ENCODE measurements at places on chromosomes 16 and 17. TPM values are rescaled to one million over a fixed set of nuclear protein-coding genes. Genes with fewer than 3 reads are reported as not detected.

DNA sequence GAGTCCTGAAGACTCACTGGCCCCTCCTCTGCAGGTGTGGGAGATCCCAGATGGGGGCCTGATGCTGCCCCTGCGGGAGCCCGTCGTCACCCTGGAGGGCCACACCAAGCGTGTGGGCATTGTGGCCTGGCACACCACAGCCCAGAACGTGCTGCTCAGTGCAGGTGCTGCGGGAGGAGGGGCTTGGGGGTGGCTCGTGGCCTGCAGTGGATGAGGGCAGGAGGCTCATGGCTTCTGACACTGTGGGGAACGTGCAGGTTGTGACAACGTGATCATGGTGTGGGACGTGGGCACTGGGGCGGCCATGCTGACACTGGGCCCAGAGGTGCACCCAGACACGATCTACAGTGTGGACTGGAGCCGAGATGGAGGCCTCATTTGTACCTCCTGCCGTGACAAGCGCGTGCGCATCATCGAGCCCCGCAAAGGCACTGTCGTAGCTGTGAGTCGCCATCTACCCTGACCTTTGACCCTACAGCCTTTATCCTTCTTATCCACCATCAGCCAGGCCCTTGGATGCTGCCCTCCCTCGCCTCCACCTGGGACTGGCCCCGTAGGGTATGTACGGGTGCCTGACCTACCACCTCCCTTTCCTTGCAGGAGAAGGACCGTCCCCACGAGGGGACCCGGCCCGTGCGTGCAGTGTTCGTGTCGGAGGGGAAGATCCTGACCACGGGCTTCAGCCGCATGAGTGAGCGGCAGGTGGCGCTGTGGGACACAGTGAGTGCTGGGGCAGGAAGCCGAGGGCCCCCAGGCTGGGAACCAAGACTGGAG lies 3.6 kb downstream of the CORO1A start:
- peak overlapping the region; percentile 52 for H3K27ac ChIP-seq
- no peaks in the 10 kb centered on the region for H3K36me3 ChIP-seq
- peaks cover 12% of the 10 kb centered on the region for H3K27me3 ChIP-seq
- DNase-seq, result peak; percentile 49
- H3K4me3 ChIP-seq, result no peak overlapping the region
- no peaks in the 10 kb centered on the region for H3K4me1 ChIP-seq

DNA sequence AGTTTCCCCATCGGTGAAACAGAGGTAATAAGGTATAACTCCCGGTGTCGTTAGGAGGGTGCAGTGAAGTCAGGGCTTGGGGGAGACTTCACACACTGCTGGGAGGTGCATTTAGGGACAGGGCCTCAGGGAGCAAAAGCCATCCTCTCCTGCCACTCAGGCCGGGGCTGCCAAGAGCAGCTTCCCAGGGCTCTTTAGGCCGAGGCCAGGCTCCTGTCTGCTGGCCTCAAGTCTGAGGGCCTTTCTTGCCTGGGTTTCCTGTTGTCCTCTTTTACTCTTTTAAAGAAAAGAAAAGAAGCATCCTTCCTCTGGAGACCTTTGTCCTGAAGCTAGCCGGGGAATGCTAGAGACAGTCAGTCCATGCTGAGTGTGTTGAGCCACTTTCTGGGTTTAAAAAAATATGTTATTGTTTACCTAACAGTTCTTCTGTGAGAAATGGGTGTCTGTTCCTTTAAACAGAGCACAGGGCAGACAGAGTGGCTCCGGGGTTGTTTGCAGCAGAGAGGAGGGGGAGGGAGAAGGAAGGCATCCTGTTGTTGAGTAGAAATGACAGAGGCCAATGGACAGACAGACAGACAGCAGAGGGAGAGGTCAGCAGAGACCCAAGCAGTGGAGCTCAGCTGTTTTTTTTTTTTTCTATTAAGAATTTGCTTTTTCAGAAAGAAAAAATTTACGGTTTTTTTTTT lies 79.1 kb downstream of the C17orf67 start:
- peaks cover 5% of the 10 kb centered on the region for H3K27me3 ChIP-seq
- H3K4me3 ChIP-seq, result no peak overlapping the region
- H3K36me3 ChIP-seq, result no peaks in the 10 kb centered on the region
- peaks cover 3% of the 10 kb centered on the region for H3K4me1 ChIP-seq

DNA sequence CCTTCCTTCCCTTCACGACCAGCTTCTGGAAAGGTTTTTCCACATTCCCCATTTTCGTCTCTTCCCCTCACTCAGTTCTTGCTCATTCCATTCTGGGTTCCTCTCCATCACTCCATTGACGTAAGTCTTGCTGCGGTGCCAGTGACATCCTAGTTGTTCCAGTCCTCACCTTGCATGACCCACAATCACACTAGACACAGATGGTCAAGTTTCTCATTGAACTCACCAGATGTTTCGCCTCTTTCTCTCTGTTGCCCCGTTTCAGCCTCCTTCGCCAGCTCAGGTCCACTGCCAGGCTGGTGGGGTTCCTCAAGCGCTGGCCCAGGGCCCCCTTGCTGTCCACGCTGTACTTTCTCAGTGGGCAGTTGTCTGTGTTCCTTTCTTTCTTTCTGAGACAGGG lies 43.4 kb downstream of the CCDC42 start:
- no peaks in the 10 kb centered on the region for H3K36me3 ChIP-seq

DNA sequence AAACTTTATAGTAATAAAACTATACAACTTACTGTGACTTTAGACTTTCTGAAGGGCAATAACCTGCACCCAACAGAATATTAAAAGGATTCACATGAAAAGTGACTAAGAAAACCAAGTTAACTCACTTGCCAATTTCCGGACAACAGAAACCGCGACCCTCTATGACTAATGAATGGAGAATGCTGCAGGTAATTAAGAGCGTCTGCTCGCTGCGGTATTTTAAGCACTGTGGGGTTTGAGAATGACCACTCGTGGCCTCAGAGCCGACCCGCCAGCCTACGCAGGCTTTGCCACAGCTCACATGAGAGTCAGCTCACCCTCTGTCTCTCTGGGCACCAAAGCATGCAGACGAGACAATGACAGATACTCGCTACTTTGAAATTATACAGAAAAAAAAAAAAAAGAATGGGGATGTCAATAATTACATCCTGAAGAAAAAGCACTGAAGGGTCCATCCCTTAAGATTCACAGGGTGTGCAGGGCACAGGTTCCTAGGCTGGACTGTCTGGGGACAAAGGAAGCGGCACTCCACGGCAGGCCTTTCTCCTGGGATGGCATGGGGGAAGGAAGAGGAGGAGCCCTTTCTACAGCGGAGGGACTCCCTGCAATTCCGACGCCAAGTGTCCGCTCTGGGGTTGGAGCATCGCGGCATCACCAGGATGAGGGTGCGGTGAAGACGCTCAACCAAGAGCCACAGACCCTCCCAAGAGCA lies 35.0 kb downstream of the ZCCHC14 start:
- H3K4me1 ChIP-seq, result peaks cover 4% of the 10 kb centered on the region
- no peaks in the 10 kb centered on the region for H3K27me3 ChIP-seq
- peak overlapping the region; percentile 67 for H3K27ac ChIP-seq
- DNase-seq, result no peak
- H3K4me3 ChIP-seq, result no peak overlapping the region

DNA sequence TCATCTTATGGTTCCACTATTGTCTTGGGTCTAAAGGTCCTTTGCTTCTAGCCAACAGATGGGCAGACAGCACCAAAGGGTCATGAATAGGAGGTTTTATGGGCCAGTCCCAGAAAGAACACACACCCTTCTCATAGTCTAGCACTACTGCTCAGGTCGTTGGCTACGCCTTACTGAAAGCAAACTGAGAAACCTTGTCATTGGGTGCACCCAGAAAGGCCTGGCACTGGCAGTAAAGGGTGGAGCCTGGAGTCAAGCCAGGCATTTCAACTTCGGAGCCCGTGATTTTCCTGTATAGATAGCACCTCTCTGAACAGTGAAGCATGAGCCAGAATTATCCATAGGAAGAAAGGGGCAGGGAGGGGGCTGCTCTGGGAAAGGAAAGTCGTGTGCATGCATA lies 74.9 kb downstream of the VAT1L start:
- no peak overlapping the region for H3K4me3 ChIP-seq
- H3K4me1 ChIP-seq, result peaks cover 11% of the 10 kb centered on the region
- H3K27me3 ChIP-seq, result peaks cover 3% of the 10 kb centered on the region
- H3K36me3 ChIP-seq, result no peaks in the 10 kb centered on the region
- no peak overlapping the region for H3K27ac ChIP-seq
- DNase-seq, result no peak

- no peak overlapping the region for H3K27ac ChIP-seq
- no peaks in the 10 kb centered on the region for H3K36me3 ChIP-seq
- peaks cover 2% of the 10 kb centered on the region for H3K4me1 ChIP-seq
- no peak for DNase-seq
Observed at GRCh38 chr16:55534756-55535155, 25.9 kb downstream of the LPCAT2 start.

DNA sequence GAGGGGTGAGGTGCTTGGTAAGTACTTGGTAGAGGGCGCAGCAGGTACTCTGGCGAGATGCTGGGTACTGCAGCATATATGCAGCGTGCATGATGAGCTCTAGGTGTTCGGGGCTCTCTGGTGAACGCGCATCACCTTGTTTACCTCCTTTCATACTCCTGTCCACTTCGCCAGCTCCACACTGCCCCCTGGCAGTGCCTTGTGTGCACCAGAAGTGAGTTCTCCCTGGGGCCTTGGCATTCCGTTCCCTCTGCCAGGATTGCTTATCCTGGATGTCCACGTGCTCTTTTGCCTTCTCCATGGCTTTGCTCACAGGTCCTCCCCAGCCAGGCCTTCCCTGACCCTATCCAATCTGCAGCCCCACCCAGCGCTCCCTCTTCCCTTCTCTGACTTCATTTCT lies 154.2 kb downstream of the MRM1 start:
- no peak overlapping the region for H3K4me3 ChIP-seq
- H3K27me3 ChIP-seq, result peaks cover 10% of the 10 kb centered on the region
- DNase-seq, result no peak
- H3K27ac ChIP-seq, result no peak overlapping the region
- peaks cover 10% of the 10 kb centered on the region for H3K4me1 ChIP-seq

- H3K4me3 ChIP-seq, result no peak overlapping the region
- DNase-seq, result no peak
- H3K27ac ChIP-seq, result no peak overlapping the region
- no peaks in the 10 kb centered on the region for H3K36me3 ChIP-seq
Observed at GRCh38 chr17:77602883-77603640, 355.4 kb upstream of the TNRC6C start.

DNA sequence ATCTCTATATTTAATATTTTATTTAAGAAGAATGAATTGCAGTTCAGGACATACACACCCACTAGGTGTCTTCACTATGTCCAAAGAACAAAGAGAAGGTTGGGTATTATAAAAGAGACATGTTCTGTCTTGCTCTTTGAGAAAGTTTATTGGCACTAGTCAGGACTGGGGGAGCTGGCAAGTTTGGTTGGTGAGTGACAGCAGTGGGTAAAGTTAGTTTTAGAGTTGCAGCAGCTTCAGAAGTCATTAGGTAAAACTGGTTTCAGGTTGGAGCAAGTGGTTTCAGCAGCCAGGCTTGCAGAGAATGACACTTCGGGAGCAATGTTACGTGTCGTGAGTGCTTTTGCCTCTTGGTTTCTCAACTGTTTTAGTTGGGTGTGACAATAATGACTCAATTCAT lies 142.2 kb upstream of the HS3ST3A1 start:
- DNase-seq, result no peak
- H3K4me3 ChIP-seq, result no peak overlapping the region
- no peaks in the 10 kb centered on the region for H3K4me1 ChIP-seq
- no peaks in the 10 kb centered on the region for H3K36me3 ChIP-seq

GRCh38 chr16:87342978-87343752 lies 26.0 kb upstream of the C16orf95 start:
- no peaks in the 10 kb centered on the region for H3K27me3 ChIP-seq
- H3K36me3 ChIP-seq, result peaks cover 10% of the 10 kb centered on the region
- no peak overlapping the region for H3K4me3 ChIP-seq
- DNase-seq, result no peak
- H3K27ac ChIP-seq, result no peak overlapping the region
- no peaks in the 10 kb centered on the region for H3K4me1 ChIP-seq

GRCh38 chr16:66304961-66305360 lies 61.5 kb upstream of the CDH5 start:
- no peak for DNase-seq
- H3K4me1 ChIP-seq, result no peaks in the 10 kb centered on the region
- H3K27me3 ChIP-seq, result peaks cover 51% of the 10 kb centered on the region
- no peak overlapping the region for H3K27ac ChIP-seq
- H3K36me3 ChIP-seq, result no peaks in the 10 kb centered on the region
- H3K4me3 ChIP-seq, result no peak overlapping the region

DNA sequence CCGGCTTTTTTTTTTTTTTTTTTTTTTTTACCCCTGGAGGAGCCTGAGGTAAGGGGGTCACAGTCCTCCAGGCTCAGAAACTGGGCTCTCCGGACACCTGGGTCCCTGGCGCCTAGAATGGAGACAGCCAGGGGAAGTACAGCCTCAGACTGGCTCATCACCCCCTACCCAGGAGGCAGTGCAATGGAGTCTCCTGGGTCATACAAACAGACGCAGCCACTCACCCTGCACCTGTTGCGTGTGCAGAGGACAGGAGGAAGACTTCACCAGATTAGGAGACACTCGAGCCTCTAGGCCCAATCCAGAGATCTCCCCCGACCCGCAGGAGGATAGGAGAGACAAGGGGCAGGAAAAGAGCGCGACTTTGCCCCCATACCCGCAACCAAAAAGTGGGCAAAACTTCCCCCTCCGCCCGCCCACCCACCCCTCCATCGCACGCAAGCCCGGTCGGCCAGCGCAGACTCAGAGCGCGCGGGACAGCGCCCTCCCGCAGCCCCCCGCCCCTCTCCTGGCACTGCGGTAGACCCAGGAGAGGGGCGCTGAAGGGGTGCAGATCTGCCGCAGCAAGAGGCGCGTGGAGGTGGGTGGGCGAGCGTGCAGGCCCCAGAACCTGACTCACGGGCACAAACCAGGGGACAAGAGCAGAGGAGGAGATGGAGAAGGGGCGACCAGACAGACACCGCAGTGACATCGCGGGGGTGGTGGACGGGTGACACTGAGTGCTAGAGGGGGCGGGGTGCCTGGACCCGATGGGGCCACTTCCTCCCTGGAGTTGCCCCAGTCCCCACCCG lies 900 bp downstream of the HAP1 start:
- H3K36me3 ChIP-seq, result no peaks in the 10 kb centered on the region
- H3K27ac ChIP-seq, result no peak overlapping the region
- peaks cover 63% of the 10 kb centered on the region for H3K27me3 ChIP-seq
- peak overlapping the region; percentile 70 for H3K4me3 ChIP-seq
- no peak for DNase-seq

- no peak overlapping the region for H3K27ac ChIP-seq
- H3K36me3 ChIP-seq, result peaks cover 13% of the 10 kb centered on the region
- no peak overlapping the region for H3K4me3 ChIP-seq
- no peaks in the 10 kb centered on the region for H3K4me1 ChIP-seq
- H3K27me3 ChIP-seq, result no peaks in the 10 kb centered on the region
Observed at GRCh38 chr17:4881761-4882555, 17.4 kb upstream of the C17orf107 start.

Gene CCL1
- total RNA-seq, result not detected

Gene C17orf113
- 3.7 TPM for total RNA-seq

Gene CHST5
- 0.24 TPM for total RNA-seq

Gene ACSM5
- not detected for total RNA-seq

Gene ADAD2
- total RNA-seq, result not detected

Gene TMEM235
- total RNA-seq, result not detected

Gene CCL8
- not detected for total RNA-seq

Gene SPATA22
- not detected for total RNA-seq

Gene C16orf54
- total RNA-seq, result 0.17 TPM

Gene HOXB2
- total RNA-seq, result 15.2 TPM

Gene HCRT
- total RNA-seq, result not detected

Data from progenitor cell of endocrine pancreas (in vitro differentiated cells).